Activated naive CD4-positive, alpha-beta T cell (primary cell): ENCODE measurements at places on chromosomes 12 and 14.

GRCh38 chr12:2834581-2835491 is at the start of gene NRIP2:
Gene NRIP2, minus strand, starts transcription at chr12:2835035. Its CDS starts 52 bp downstream, at chr12:2834983.
- DNase-seq, result no peak

DNA sequence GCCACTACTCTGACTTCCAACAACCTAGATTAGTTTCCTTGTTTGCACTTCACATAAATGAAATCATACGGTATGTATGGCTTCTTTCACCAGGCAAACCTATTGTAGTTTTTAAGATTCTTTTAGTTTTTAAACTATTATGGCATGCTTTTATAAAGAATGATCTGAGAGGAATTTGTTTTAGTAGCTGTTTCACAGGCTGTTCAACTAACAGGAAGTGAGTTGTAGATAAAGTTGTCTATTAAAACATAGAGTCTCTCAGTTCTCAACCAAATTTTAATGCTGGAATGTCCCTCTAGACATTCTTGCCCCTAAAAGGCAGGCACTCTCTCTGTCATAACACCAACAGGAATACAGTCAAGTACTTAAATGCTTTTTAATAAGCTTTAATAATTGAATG is 102.7 kb upstream of the DACT1 start:
- DNase-seq, result no peak

DNA sequence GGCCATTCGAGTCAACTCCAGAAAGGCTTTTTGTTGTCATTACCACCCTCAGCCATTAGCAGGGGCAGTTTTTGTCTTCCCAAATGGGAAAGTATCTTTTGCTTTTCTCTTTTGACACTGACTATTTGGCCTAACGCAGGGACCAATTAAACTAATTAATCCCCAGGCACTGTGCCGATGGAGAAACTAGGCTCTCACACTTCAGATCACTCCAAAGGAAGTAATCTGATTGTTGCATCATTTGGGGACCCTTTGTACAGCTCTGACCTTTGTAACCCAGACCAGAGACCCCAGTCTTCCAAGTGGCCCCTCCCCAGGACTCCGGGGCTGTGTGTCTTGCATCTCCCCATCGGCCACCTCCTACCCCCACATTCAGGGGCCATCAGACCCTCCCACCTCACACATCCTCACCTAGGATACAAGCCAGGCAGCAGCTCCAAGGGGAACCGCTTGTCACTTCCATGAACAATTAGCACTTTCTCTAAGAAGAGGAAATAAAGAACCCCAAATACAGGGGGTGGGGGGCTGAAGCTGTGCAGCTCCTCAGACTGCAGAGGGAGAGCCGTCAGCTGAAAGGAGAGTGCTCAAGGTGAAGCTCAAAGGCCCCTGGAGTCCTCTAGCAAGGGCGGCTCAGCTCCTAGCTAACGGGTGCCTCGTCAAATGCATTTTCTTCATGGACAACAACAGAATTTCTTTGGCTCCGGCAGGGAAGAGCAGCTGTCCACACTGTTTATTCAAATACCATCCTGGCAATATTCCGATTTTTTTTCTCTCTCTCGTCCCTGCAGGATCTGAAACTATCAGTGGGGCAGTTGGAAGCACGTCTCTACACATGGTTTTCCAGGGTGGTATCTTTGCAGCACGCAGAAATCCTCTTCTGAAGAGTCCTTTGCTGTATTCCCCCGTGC is 64.3 kb upstream of the DIO3 start:
- no peak for DNase-seq

GRCh38 chr12:104243551-104243950 is 28.0 kb downstream of the TXNRD1 start:
- no peak for DNase-seq

DNA sequence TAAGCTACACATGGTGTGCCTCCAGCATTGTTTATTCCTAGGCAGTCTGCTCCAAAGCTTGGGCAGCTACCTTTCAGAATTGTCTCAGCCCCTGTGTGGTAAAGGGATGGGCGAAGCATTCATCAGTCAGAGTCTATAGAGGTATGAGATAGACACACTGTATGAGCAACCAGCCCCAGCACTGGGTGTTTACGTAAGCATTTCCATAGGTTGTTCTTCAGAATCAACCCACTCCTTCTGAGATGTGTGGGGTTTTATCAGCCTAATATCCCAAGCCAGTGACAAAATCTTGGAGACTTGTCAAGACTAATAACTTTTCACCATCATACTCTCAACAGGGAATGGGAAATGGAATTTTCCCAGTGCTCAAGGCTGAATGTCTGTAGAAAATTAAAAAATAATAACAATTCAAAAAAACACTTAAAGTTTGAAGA is 98.2 kb downstream of the BTG1 start:
- DNase-seq, result no peak

GRCh38 chr12:28440081-28440608 is 249.9 kb downstream of the CCDC91 start:
- DNase-seq, result no peak

GRCh38 chr14:63918411-63918810 is 65.6 kb downstream of the SYNE2 start:
- DNase-seq, result no peak

- no peak for DNase-seq
These were observed 26.1 kb upstream of the EIF4B start for GRCh38 chr12:52980096-52980649.

GRCh38 chr12:118359541-118359915 is 13.2 kb downstream of the TAOK3 start:
- DNase-seq, result no peak

GRCh38 chr12:110371408-110372055 is 32.0 kb downstream of the ANAPC7 start:
- no peak for DNase-seq

- no peak for DNase-seq
These were observed 1.1 kb downstream of the PDE3A start for GRCh38 chr12:20369305-20370013.

- DNase-seq, result no peak
These were observed 8.1 kb upstream of the LIMA1 start for GRCh38 chr12:50291377-50291776.

DNA sequence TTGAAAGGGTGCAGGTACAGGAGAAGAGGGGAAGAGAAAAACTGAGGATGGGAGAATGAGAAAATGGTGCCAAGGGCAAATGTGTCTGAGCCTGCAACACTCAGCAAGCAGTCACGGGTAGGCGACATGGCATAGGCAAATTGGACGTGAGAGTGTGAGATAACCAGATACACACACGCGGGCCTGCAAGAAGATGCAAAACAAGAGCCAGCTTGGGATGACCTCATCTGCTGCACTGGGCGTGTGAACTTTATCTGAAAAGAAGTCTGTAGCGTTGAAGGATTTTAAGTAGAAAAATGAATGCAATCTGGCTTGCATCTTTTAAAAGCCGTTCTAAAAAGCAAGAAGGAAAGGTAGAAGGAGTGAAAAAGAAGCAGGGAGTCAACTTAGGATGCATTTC is 160.4 kb downstream of the NTF3 start:
- no peak for DNase-seq

DNA sequence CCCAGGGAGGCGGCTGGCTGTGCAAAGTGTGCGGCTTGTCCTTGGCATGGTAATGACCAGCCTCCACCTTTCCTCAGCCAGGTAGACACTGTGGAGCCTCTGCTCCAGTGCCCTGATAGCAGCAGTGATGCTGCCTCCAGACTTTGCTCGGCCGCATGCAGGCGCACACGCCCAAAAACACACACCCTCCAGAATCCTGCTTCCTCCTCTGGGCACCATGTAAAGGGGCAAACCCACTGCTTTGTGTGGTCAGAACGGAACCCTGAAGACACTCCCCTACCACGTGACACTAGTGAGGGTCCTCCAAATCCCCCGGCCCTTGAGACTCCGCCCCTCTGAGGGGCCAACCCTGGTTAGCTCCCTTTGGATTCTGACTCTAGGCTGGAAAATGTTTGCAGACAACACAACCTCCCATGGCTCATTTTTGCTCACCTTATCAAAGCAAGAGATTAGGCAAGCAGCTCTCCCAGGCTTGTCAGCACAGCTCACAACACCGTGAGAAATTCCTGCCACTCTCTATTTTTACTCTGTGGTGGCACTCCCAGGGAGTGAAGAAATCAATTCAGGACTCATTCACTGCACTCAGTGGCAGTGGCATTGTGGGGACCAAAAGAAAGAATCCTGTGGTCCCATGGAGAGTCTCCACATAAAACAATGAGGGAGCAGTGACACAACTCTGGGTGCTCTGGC is 4.5 kb downstream of the KRT77 start:
- no peak for DNase-seq

DNA sequence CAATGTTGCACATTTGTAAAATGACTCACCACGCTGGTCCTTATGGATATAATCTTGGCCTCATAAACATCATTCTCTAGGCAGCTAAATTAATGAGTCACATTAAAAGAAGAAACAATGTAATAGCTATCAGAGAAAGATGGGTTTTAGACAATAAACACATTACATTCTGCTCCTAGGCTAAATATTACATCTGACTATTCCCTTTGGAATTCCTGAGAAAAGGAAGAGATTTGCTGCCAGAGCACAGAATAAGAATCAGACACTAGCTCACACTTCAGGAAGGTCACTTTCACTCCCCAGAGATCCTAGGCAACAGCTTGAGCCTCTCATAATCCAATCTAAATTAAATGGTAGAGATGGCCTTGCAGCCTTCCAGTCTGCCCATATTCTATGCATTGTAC is 218.2 kb downstream of the PTPRO start:
- DNase-seq, result no peak

DNA sequence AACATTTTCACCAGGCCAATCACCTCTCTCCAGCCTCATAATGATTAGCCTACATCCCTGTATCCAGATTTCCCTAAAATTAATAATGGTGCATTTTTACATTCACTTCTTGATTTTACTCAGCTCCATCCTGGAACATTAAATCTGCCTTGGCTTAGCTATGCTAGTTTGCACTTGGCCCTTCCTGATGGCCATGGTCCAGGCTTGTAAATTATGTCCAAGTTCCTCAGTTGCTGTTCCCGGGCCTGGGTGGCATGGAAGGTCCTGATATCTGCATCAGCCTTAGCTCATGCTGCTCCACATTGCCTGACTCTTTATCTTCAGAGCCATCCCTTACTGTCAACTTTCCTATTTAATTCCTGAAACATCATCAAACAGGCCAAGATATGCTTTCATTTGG is 11.1 kb upstream of the METTL17 start:
- no peak for DNase-seq

GRCh38 chr12:98725476-98726247 is 80.6 kb downstream of the APAF1 start:
- no peak for DNase-seq

DNA sequence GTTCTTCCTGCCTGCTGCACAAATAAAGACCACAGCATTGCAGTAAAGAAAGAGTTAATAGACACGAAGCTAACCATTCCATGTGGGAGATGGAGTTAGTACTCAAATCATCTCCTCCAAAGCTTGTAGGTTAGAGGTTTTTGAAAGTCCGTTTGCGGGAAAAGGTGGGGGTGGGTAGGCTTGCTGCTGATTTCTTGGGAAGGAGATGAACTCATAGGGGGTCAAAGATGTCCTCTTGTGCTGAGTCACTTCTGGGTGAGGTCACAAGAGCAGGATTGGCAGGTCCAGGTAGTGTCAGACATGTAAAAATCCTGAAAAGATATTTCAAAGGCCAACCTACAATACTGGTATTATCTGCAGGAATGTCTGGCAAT is 66.4 kb downstream of the PTHLH start:
- no peak for DNase-seq

- no peak for DNase-seq
These were observed 60.7 kb downstream of the GALNT9 start for GRCh38 chr12:132268674-132269073.

- DNase-seq, result no peak
These were observed 84.1 kb downstream of the BCAT1 start for GRCh38 chr12:24864796-24865125.

- DNase-seq, result peak; percentile 60
These were observed 792 bp upstream of the SLC38A1 start for GRCh38 chr12:46269429-46270241.

- no peak for DNase-seq
These were observed 860.9 kb upstream of the MDGA2 start for GRCh38 chr14:48536318-48536717.

DNA sequence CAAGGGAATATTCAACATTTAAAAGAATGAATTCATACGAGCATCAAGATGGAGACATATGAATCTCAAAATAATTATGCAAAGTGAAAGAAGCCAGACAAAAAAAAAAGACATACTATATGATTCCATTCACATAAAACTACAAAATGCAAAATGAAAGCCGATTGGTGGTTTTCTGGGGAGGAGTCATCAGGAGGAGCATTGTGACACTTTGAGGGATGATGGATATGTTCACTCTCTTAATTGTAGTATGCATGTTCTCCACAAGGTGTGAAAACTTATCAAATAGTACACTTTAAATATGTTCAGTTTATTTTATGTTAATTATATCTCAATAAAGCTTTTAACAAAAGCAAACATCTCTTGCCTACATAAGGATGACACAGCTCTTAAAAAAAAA is 13.5 kb downstream of the OLR1 start:
- no peak for DNase-seq
